A549 treated with dexamethasone at 1 μM for 4 hours (cell line): ENCODE measurements at places on chromosomes 1 and 21. TPM values are rescaled to one million over a fixed set of nuclear protein-coding genes. Genes with fewer than 3 reads are reported as not detected.

The CHAF1B gene
- total RNA-seq: 11.8 to 13.4 TPM (median 12.5 TPM) in 5 replicates

The KRTAP7-1 gene
- not detected in 5 replicates for total RNA-seq

The KCNH1 gene
- 2.1 to 2.6 TPM (median 2.1 TPM) in 5 replicates for total RNA-seq

The MRAP gene
- total RNA-seq: not detected in 5 replicates

The SYT2 gene
- 0.73 to 1.6 TPM (median 1.4 TPM) in 5 replicates for total RNA-seq

The PADI3 gene
- total RNA-seq: 0.86 to 1.1 TPM (median 0.98 TPM) in 5 replicates

The RNF220 gene
- total RNA-seq: 54.6 to 65.3 TPM (median 61.7 TPM) in 5 replicates

The ZBTB37 gene
- total RNA-seq: 0.90 to 2.3 TPM (median 1.9 TPM) in 5 replicates
